EL (cell line): ENCODE measurements at places on chromosomes 1 and 21.

GRCh38 chr1:201682964-201683363 is 144.0 kb downstream of the NAV1 start:
- DNase-seq: no peak

DNA sequence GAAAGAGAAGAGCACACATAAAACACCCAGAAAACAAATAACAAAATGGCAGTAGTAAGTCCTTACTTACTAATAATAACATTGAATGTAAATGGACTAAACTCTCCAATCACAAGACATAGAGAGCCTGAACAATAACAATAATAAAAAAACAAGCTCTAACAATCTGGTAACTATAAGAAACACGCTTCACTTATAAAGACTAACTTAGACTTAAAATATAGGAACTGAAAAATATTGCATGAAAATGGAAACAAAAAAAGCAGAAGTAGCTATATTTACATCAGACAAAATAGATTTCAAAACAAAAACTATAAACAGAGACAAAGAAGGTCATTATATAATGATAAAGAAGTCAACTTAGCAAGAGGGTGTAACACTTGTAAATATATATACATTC is 83.1 kb upstream of the LYPLAL1 start:
- DNase-seq: no peak

DNA sequence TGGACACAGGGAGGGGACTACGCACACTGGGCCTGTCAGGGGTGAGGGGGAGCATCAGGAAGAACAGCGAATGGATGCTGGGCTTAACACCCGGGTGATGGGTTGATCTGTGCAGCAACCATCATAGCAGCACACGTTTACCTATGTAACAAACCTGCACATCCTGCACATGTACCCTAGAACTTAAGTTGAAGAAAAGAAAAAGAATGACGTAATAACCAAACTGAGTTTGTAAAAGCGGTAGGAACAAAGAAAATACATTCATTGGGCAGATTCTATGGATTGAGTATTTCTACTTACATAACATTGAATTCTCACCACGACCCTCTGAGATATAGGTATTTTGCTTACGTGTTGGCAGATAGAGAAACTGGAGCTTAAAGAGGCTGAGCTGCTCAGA is 468.4 kb downstream of the TTLL7 start:
- no peak for DNase-seq

DNA sequence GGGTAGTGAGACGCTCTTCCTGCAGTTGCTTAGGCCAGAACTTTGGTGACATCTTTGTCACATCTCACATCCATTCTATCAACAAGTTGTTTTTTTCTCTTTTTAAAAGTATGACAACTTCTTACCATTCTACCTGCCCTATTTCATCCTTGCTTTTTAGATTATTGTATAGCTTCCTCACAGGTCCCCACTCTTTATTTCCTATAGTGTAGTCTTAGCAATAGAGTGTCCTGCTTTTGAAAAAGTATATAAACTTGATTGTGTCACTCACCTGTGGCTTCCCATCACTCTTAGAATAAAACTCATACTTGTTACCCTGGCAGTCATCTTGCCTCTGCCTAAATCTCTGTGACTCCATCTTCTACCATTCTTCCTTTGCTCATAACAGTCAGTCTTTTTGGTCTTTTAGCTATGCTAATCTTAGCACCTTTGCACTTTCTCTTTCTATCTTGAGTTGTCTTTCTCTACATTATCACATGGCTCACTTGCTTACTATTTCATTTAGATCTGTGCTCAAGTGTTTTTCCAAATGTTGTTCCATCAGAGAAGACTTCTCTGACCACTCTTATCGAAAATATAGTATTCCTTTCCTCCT is 9.5 kb downstream of the CDC73 start:
- DNase-seq: no peak

- peak; percentile 79 for DNase-seq
Observed at GRCh38 chr21:45080639-45081414, 6.4 kb downstream of the ADARB1 start.

DNA sequence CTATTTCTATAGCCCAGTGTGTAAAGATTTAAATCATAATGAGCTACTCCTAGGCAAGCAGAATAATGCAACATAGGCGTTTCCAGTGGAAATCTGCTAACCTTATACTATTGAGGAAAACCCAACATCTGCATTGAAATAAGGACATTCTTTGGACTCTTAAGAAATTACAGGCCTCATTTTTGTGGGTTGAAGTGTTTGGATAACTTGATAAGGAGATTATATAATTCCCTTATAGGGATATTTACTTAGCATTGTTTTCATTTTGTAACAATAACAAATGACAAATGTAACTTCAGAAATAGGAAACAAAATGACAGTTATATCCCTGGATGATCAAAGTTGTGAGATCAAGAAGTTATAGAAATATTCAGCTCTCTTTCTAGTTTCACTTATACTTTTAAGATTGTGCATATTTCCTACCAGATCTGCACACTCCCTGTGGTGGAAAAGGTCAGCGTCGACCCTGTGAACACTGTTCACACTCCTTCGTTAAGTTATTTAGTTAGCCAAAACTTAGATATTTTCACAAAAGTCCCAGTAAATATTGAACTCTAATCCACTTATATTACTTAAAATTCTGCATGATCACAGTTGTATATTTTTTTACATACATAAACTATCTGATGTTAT is 284.4 kb upstream of the C1orf105 start:
- DNase-seq: peak; percentile 77

- peak; percentile 13 for DNase-seq
Observed at GRCh38 chr1:219517031-219517430, 95.9 kb downstream of the ZC3H11B start.

GRCh38 chr21:38326899-38327298 is 70.1 kb downstream of the KCNJ15 start:
- DNase-seq: no peak

GRCh38 chr1:151728151-151729054 is 7.1 kb downstream of the RIIAD1 start:
- DNase-seq: peak; percentile 27

DNA sequence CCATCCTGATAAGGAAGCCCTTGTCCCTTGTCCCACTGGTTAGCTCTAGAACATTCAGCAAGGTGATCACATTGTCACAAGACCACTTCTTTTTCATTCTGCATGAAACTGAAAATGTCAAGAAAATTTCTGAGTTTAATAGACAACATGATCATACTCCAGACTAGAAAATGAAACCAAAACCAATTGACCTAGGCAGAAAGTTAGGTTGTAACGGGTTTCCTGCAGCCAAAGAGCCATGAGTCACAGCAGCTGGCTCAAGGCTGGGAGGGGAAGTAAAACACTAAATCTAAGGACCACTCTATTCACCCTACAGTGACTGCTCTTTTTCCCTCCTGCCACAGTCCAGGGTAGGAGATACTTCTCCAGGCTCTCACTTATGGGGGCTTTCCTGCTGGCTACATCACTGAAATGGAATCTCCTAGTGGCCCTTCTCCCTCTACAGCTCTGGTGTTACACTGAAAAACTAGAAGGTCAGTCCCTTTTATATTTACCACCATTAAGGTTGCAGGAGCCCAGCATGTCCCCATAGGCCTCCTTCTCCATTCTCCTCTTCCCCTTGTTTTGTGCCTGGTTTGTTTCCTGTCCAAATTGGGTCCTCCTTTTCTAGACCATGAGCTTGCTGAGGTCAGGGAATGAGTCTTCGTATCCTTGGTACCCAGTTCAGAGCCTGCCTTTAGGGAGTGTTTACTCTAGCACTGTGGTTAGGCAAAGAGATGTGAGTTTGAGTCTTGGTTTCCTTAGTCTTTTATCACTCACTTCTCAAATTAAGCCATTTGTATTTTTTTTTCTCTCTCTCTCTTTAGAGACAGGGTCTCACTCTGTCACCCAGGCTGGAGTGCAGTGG is 236.5 kb upstream of the JUN start:
- DNase-seq: peak; percentile 84

GRCh38 chr1:225713281-225713680 is 60.4 kb upstream of the ENAH start:
- no peak for DNase-seq

- DNase-seq: no peak
Observed at GRCh38 chr21:31164713-31165694, 126.7 kb upstream of the KRTAP19-8 start.

- DNase-seq: no peak
Observed at GRCh38 chr21:32457962-32458361, 45.5 kb downstream of the EVA1C start.

- DNase-seq: no peak
Observed at GRCh38 chr1:172288581-172288980, 131.9 kb upstream of the C1orf105 start.

DNA sequence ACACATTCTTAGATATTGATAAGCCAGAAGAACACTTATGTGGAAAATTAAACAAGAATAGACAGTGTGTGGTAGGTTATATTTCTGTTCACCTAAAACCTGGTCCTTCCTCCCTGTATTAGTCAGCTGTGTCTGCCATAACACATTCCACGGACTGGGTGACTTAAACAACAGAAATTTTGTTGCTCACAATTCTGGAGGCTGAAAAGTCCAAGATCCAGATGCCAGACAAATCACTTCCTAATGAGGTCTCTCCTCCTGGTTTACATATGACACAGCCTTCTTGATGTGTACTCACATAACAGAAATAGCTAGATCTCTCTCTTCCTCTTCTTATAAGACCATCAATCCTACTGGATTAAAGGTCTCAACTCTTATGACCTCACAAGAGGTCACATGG is 25.7 kb downstream of the JMJD4 start:
- no peak for DNase-seq

DNA sequence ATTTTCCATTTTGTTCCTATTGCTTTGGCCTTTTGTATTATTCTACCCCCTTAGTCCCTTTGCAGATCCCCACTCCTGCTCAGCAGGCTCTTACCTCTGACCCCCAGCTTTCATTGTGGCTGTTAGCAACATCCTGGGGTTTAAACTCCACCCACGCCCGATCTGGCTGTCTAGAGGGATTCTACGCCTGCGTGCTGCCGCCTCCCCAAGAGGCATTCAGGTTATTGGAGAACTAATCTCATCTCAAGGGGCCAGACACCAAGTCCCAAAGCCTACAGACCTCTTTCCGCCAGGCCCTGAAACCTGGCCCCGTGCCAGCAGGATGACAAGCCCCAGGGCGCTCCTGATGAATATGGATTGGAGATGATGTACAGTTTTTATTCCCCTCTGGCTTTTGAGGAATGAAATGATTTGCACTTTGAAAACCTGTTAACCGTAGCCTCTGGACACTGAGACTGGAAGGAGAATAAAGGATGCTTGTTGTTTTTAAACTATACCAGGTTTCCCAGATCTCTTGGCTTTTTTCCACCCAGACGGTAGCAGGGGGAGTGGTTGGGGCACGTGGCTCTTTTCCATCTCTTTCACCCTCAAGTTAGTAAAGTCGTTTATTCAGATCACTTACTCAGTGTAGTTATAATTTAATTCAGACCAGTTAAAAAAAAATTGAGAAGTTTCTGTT is 14.5 kb upstream of the IKBKE start:
- no peak for DNase-seq

DNA sequence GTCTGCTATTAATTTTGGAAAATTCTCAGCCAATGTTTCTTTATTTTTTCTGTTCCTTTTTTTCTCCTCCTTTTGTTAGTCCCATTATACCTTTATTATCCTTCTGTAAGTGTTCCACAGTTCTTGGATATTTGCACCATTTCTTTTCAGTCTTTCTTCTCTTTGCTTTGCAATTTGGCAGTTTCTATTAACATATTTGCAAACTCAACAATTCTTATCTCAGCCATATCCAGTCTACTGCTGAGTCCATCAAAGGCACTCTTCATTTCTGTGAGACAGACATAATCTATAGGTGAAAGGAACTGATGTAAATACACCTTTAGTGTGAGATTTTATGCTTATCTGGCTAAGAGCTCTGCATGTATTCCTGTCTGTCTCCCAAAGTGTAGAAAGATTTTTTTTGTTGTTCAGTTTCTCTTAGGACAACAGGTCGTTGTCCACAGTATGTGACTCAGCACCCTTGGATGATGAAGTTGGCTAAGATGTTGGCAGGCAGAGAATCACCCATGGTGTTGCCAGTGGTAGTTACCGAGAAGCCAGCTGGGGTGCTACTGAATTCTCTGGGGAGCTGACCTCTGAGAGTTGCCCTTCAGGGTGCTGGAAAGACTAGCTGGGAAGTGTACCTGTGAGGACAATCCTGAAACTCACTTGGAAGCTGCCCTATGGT is 38.4 kb downstream of the LEPR start:
- DNase-seq: no peak

DNA sequence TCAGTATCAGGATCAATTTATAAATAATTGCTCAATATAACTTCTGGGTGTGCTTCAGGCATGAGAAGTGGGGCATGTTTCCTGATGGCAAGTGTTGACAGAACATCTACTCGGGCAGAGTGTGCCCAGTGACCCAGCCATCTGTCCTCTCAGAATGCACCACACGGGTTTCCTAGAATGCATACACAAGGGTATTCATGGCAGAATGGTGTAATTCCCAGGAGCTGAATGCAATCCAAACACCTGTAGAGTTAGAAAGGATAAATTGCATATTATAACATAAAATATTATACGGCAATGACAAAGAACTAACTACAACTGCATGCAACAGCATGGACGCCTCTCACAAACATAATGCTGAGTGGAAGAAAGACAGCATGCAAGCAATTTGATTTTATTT is 391.9 kb downstream of the SIPA1L2 start:
- DNase-seq: no peak

DNA sequence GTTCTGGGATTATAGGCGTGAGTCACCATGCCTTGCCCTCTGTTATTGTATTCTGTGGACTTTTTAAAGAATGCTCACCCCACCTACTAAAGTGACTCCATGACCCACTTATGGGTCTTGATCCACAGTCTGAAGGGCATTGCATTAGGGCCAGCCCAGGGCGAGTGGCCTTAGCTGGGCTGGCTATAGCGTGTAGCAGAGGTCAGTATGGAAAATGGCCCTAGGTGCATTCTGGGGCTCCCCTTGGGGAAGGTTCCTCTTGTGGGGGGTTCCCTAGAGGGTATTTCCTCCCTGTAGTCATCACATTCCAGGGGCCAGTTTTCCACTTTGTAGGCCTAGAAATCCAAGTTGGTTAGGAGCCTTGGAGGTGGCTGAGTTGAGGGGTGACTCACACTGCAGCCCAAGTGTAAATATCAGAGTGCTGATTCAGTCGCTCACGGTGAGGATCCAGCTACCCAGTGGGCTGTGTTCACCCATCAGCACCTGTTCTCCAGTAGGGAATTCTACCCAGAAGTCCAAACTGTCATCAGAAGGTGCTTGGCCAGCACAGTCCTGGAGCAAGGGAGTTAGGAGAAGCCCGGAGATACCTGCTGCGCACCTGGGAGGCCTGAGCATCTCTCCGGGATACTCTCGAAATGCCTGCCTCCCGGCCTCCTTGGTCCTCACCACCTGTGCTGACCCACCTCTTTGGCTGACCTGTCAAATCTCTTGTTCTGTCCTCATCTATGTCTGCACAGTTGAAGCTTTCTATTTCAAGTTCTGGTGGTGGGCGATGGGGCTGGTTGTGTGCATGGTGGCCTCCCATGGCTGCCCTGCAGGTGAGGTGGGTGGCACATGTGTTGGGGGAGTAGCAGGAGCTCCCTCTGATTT is 52.2 kb downstream of the NENF start:
- peak; percentile 94 for DNase-seq
